ENCODE measurements at places on chromosomes 11 and 22.

GRCh38 chr22:17576470-17576869 is 13.2 kb downstream of the SLC25A18 start:
- no peak for DNase-seq

DNA sequence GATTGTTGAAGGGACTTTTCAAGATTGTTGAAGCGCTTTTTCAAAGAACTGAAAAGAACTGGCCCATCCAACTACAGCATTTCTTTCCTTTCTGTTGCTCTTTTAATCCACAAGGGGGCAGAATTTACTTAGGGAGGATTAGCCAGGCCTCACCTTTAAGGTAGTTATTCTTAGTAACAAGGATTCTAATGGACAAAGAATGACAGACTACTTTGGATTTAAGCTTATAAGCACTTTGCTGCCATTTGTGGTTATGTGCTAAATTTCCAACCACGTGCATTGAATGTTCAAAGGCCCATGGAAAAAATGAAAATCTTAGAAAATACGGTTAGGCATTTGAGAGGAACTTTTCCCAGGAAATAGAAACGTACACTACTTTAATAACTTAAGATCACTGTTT is 49.5 kb upstream of the HSPA8 start:
- DNase-seq: no peak

GRCh38 chr11:17770048-17770652 is 35.6 kb downstream of the KCNC1 start:
- DNase-seq: no peak

DNA sequence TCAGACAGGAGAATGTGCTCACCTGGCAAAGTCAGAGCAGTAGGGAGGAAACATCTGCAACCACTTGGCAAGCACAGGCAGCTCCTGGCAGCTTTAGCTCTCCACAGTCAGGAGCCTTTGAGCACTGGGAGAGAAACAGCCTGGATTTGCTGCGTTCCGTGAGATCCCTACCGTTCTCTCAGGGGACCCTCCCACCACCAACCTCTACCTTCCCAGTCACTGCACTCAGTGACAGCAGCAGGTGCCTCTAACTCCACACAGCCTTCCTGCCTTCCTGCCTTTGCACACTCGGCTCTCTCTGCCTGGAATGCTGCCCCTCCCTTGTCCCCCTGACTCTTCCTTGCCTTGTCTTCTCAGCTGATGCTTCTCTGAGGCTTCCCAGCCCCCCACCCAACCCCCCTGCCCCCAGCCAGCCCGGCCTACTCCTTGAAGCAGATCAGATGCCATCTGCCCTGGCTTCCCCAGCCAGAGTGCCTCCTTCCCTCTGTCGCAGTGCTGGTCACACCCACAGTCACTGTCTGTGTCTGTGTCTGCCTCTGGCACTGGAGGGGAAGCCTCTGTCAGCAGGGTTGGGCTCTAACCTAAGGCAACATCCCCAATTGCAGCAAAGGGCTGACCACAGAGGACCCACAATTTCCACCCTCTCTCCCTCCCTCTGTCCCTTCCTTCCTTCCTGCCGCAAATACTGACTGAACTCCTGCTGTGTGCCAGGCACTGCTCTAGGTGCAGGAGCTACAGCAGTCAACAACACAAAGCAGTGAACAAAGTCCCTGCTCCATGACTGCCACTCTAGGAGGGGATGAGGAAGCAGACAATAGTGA is 14.9 kb upstream of the TSKU start:
- DNase-seq: peak; percentile 83

DNA sequence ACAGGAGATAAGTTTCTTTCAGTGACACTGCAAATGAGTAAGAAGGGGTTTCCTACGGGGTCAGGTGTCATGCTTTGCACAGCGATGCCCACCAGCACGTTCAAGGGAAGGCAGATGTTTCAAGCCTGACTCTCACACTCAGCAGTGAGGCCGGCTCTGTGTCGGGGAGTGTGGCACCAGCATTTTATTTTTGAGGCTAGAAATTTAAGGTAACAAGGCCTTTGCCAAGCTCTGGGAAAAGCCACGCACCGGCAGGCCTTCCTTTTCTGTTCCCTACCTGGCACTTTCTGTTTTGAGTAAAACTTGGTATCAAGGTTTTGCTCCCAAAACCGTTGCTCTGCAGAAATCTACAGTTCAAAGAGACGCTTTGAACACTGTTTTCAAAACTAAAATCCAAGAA is 38.0 kb downstream of the TOLLIP start:
- no peak for DNase-seq

GRCh38 chr11:117511483-117511930 is 183.9 kb downstream of the CEP164 start:
- no peak for DNase-seq

DNA sequence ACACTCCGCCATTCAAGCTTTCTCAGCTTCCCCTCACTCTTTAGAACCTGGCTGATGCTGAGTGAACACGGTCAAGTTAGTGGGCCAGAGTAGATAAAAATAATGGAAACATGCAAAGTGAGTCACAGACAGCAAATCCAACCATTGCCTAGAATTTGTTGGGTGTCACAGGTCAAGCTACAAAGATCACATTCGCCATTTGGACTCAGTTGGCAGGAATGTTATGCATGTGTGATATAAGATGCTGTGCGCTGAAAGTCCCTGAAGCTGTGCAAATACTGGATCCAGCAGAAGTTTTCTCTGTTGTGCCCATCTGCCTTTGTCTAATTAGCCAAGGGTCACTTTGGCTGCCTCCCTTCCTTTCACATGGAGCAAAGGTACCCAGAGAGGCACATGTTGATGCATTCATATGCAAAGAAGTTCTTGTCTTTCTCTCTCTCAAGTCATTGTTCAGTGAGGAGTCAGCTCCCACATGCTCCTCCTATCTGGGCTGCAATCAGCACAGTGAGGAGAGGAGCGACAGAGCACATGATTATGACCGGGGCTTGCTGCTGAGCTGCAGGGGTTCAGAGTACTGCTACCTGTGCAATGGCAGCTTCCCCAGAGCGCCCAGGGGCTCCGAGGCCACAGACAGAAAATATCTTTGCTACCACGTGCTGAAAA is 39.7 kb downstream of the FLI1 start:
- no peak for DNase-seq

DNA sequence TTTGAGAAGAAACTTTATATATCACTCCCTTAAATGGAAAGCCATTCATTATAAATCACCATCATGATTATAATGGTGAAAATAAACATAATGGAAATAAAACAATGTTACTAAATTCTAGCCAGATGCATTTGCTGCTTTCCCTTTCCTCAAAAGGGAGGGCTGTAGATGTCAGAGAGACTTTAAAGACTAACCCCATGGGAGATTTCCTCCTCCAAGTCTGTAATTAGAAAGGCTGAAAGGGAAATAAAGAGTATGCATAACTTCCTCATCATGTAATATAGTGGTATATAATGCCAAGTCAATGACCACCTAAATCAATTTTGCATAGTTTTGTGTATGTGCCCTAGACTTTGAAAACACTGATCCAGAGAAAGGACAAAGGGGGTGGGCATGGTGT is 6.4 kb downstream of the CD6 start:
- no peak for DNase-seq

- DNase-seq: no peak
Measured at GRCh38 chr11:36976741-36977140, 378.7 kb upstream of the RAG2 start.

GRCh38 chr11:61630089-61630488 is 49.2 kb upstream of the SYT7 start:
- no peak for DNase-seq

GRCh38 chr11:79427126-79427525 is 13.7 kb downstream of the TENM4 start:
- no peak for DNase-seq

DNA sequence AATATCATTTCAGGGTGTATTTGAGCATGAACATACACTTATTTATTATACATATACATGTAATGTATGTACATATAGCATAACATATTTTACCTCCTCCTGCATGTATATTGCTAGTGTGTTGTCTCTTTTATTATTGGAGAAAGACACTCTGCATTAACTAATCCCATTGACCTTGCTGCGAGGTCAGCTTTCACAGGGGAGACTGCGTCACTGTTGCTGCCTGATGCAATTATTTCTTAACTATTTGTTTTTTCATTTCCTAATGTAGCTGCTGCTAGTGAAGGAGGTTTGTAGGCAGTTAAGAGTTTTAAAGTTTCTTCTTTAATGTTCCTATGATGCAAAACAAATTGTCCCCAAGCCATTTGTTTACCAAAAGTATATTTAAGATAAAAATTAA is 185.4 kb upstream of the CNTN5 start:
- no peak for DNase-seq

DNA sequence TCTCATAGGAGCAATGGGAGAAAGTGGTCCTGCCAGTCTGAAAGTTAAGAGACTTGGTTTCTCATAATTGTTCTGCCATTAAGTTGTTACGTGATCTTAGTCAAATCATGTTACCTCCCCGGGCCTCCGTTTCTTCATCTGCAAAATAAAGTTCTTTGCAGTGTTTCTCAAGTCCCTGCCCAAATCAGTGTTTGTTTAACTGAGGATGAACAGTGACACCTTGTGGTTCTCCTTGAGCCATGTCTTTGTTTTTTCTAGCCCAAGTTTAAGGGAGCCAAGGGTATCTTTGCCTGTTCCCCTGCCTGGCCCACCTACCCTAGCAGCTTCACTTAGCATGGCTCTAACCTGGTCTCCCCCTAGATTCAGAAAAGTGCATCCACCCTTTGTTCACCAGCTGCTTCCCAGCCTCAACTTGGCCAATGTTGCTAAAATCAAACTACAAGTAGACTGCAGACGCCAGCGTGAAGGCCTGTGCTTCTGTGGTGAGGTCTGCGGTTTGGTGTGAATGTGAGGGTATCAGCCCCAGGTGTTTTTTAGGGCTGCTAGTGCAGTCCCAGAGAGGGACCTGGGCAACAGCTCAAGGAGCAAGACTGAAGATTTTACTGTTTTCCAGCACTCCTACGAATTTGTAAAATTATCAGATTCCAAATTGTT is 35.5 kb downstream of the FZD4 start:
- no peak for DNase-seq

DNA sequence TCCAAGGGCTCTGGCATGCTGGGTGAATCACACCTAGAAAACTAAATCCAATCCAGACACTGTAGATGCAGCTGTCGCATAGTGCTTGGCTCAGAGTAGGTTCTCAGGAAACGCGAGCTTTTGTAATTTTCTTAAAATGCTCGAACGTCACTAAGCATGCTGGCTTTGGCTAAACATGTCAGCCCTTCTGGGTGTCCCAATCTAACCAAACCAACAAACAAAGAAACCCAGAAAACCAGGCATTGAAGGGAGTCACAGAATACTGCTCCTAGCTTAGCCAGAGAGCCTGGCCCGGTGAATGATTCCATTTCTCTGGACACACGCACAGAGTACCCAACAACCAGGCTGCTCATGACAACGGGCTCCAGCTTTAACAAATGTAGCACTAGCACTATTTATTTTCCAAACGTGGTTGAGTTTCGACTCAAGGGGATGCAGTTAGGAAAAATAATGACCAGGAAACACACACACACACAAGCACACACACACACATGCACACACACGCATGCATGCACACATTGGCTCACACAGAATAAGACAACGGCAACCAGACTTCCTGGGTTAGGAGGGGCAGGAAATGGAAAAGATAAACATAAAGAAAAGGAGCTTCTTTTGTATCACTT is 492.6 kb downstream of the MIAT start:
- no peak for DNase-seq

DNA sequence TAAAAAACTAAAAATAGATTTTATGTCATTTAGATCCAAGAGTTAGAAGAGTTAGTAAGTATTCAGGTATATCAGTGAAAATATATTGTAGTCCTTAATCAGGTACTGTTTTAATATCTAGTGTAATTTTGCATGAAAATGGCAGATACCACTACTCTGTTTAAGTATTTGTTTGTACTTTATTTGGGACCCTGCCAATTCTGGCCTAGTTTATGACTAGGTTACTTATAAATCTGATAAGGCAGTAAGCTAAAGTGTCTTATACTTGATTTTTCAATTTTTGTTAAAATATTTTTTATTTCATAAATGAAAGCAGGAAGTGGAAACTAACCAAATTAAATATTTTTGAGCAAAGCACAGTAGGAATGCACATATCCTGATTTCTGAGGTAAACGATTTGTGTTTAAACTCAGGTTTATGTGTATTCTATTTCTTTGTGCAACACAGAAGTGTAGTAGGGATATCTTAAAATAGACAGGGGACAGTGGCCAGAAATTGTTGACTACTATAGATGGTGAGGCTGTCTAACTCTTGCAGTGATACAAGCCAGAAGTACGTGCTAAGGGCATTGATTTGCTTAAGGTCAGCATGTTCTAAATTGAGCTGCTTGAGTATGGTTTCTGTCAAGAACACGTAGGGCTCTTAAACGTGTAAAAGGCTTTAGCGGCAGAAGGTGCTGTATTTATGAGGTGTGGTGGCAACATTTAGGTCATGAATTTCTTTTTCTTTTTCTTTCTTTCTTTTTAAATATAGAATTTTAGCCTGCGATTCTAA is 34.0 kb downstream of the HIPK3 start:
- no peak for DNase-seq

DNA sequence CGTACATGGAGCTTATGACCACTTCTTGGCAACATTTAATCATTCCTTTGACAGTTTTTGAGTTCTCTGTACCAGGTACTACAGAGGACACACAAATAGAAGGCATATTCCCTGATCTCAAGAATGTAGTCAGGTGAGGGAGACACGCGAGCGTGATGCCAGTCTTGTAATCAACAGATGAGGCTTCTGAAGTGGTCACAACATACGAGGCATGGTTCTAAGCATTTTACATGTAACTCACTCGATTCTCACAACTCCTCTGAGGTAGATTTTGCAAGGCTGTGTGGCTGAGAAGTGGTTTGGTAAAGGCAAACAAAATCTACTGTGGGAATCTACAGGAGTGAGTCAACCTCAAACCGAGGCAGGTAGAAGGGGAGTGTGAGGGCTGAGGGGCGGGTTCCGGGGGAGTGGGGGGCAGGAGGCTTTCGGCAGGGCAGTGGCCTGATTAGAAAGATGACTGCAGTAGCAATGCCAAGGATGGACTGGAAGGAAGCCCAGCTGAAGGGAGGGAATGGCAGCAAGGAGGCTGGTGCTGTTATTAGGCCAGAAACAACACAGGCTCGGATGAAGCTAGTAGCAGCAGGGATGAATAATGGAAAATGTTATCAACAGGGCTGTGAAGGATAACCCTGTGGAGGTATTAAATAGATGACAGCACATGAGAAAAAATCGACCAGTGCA is 63.8 kb downstream of the ST14 start:
- DNase-seq: no peak

GRCh38 chr11:35567737-35568465 is 42.5 kb upstream of the PAMR1 start:
- DNase-seq: no peak

DNA sequence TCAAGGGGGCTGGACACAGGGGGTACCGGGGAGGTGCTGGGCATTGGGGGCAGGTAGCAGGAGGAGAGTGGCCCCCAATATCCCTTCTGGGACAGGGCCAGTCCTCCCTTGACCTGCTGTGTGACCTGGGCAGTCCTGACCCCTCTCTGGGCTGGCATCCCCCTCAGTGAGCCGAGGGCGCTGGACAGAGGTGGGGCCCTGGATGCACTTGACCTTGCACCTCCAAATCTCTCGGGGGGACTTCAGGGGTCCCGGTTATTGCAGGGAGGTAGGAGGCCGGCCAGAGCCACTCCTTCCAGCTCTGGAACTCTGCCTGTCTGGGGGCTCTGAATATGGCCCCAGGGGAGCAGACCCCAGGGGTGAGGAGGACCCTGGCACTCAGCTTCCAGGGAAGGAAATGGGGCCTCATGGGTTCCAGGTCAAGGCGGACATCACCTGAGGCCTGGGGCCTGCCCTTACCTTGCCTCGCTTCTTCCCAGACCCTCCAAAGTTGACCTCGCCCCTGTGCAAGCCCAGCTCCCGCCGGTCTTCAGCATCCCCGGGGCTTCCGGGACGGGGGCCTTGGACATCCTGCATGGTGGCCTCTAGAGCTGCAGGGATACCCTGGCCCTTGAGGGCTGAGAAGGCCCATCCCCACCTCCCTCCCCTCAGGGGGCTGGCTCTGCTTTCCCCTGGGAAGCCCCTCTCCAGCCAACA is 21.7 kb downstream of the TRPM5 start:
- no peak for DNase-seq

Data from sigmoid colon (tissue), 7 donors.